ENCODE measurements at places on chromosomes 2 and 18. TPM values are rescaled to one million over a fixed set of nuclear protein-coding genes. Genes with fewer than 3 reads are reported as not detected.
A peak's percentile ranks its signal among the peaks of the same experiment; 100 is the strongest.

ZNF519 gene
- total RNA-seq, result 7.6 TPM

TCF23 gene
- total RNA-seq, result not detected

DNA sequence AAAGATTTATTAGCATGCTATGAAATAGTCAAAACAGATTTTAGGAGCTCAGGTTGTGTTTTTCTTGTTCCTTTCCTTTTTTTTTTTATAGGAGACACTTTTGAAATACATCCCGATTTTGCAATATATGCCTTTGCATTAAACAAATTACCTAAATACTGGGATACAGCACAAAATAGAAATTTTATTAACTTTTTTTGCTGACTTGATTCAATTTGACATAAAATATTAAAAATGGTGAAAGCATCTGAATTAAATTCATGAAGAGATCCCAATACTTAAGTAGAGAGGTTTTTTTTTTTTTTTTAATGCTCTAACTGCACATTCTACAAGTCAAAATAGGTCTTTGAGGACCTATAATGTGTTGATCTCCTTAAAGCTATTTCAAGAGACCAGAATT lies 939.5 kb upstream of the CHAC2 start:
- DNase-seq, result no peak

CPO gene
- total RNA-seq, result not detected

DNA sequence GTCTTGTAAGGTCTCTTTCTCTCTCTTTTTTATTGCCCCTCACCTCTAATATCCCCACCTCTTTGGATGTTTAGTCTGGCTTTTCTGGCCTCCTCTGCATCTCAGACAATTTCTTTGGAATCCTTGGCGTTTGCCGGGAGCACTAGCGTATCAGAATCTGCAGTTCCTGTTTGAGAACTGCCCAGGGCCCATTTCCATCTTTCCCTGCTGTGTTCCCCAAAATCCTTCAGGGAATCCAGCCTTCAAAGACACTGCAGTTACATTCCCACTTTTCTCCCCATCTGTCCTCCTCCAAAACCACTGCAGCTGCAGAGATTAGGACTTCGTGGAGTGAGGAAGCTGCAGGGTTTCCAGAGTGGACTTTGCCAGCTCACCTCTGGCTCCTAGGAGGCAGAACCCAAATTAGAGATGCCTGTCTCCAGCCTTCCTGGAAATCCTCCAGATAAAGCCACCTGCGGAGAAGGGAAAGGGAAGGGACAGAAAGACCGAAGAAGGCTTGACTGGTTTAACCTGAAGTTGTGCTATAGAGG lies 2.7 kb downstream of the VSNL1 start:
- DNase-seq, result no peak

GRCh38 chr18:49563130-49563540 lies 1.3 kb downstream of the LIPG start:
- DNase-seq, result peak; percentile 34

SKOR2 gene
- not detected for total RNA-seq

- DNase-seq, result no peak
Observed at GRCh38 chr2:211609127-211609526, 929.5 kb downstream of the ERBB4 start.

- DNase-seq, result peak; percentile 60
Observed at GRCh38 chr2:213036836-213037235, 114.6 kb downstream of the IKZF2 start.

METAP1D gene
- total RNA-seq, result 8.6 TPM

GRCh38 chr2:197201874-197202273 lies 108.7 kb downstream of the ANKRD44 start:
- DNase-seq, result no peak

DNA sequence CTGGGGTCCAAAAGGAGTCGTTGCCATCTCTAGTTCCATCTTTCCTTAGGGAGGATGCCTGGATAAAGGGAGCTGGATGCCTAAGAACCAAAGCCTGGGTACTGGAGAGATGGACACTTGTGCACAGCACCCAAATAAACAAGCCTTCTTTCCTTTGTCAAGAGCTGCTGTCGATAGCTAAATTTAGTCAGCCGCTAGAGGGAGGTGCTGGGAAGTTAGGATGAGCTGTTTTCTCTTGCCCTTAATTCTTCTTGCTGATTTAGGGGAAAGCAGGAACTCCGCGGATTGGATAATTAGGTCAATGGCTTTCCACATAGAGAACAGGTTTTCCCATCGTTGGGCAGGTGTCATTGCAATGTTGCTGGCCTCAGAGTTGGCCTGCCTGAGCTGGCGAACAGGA lies 30.9 kb upstream of the SERPINB12 start:
- peak; percentile 63 for DNase-seq

DNA sequence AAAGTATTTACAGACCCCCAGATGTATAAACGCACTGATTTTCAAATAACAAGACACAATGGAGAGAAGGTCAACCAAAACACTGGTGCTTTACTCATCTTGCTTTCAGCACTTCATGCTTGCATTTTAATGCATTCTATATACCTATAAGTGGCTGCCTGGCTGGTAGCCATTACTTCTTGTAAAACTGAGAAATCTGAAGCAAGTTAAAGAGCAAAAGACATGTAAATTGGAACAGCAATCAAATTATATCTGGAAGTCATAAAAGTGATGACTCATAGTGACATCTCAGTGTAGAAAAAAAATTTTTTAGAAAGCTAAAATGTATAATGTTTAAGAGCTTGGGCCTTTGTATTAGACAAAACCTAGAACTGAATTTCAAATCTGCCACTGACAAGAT lies 106.2 kb downstream of the CCDC141 start:
- peak; percentile 2 for DNase-seq

DNA sequence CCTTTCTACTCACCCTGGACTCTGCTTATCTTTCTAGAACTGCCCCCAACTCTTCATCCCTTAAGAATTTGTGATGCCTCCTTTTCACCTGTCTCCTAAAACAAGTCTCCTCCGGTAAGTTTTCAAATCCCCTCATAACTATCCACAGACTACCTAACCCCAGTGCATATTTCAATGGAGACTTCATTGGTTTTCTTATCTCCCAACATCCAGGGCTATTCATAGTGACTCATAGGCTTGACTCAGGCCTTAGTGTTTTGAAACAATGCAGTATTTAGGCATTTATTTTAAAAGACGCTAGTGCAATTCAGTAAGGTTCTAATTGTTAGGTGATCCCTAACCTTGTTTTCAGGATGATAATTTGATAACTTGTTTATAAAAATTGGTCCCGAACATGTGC lies 399.2 kb downstream of the CPS1 start:
- peak; percentile 17 for DNase-seq

All from RPMI7951 (cell line).